ENCODE measurements at places on chromosomes 2 and 18. TPM values are rescaled to one million over a fixed set of nuclear protein-coding genes. Genes with fewer than 3 reads are reported as not detected.

DNA sequence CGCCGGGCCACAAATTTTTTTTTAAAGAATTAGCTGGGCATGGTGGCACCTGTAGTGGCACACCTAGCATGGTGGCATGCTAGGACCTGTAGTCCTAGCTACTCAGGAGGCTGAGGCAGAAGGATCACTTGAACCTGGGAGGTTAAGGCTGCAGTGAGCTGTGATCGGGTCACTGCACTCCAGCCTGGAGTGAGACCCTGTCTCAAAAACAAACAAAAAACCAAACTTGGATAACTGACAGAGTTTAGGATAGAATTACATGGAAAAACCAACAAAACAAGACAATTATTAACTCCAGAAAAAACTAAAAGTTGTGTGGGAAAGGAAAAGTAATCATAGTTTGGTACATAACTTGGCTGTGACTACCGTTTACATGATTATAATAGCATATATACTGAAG, 1.6 kb upstream of the CFLAR start:
- H3K4me3 ChIP-seq: peak overlapping the region; percentile 98
- H3K27me3 ChIP-seq: no peaks in the 10 kb centered on the region
- H3K4me1 ChIP-seq: peaks cover 35% of the 10 kb centered on the region
- H3K36me3 ChIP-seq: peaks cover 11% of the 10 kb centered on the region
- peak overlapping the region; percentile 96 for H3K27ac ChIP-seq
- no peak for DNase-seq

DNA sequence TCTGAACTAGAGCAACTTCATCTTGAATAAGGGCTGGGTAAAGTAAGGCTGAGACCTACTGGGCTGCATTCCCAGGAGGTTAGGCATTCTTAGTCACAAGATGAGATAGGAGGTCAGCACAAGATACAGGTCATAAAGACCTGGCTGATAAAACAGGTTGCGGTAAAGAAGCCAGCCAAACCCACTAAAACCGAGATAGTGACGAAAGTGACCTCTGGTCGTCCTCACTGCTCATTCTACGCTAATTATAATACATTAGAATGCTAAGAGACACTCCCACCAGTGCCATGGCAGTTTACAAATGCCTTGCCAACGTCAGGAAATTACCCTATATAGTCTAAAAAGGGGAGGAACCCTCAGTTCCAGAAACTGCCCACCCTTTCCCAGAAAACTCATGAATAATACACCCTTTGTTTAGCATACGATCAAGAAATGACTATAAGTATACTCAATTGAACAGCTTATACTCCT, 109.1 kb downstream of the FIGN start:
- H3K36me3 ChIP-seq: no peaks in the 10 kb centered on the region
- no peak overlapping the region for H3K27ac ChIP-seq
- no peaks in the 10 kb centered on the region for H3K4me1 ChIP-seq
- H3K4me3 ChIP-seq: no peak overlapping the region
- no peaks in the 10 kb centered on the region for H3K27me3 ChIP-seq
- no peak for DNase-seq

GRCh38 chr2:142220901-142221300, 90.1 kb upstream of the LRP1B start:
- H3K27me3 ChIP-seq: no peaks in the 10 kb centered on the region
- no peaks in the 10 kb centered on the region for H3K4me1 ChIP-seq
- H3K36me3 ChIP-seq: no peaks in the 10 kb centered on the region

DNA sequence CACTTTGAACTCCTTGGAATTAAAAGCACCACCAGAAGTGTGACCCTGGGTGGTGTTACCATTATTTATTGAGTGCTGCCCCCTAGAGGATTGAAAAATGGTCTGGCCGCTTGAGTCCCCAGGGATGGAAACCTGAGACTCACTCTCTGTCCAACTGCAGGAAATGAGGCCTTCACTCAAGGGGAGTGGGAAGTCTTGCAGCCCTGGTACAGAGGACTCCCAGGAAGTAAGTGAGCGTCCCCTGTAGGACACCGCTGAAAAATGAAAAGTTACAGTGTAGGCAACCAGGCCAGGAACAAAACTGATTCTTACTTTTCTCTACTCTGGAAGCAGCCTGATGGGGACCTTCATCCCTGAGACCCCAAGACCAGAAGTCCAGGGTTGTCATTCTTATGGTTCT, 2.2 kb upstream of the NRP2 start:
- H3K27ac ChIP-seq: no peak overlapping the region
- H3K4me3 ChIP-seq: no peak overlapping the region
- H3K4me1 ChIP-seq: peaks cover 31% of the 10 kb centered on the region
- H3K27me3 ChIP-seq: peaks cover 62% of the 10 kb centered on the region
- H3K36me3 ChIP-seq: no peaks in the 10 kb centered on the region

DNA sequence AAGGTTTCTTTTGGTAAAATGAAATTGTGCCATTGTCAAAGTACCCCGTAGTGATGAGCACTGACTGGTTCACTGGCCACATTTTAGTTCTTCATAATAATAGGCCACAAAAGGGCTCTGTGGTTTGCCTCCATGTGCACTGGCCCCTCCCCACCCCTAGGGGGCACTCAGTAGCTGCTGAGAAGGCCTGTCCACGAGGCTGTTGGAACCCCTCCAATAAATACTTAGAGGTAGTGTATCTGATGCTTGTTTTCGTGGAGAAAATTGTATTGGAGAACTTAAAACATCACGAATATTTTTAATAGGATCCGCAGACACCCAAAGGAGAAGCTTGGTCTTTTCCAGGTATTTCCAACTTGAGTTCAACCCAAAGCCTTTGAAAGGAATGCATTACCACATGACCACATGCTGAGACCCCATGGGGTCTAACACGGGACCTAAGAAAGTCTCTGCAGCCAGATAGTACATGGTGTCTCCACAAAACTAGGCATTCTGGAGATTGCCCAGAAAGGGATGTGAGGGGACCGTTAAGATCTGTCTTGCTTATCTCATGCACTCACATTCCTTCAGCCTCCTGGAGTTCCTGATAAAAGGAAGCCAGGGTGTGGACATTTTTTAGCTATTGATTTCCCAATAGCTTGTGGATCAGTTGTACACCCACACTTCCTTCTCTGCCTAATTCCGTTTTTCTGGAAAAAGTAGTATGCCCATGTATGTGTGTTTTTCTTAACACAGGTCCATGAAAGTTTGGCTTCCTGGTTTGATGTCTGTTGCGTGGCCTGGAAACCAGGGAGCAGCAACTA, 28.5 kb upstream of the NOSTRIN start:
- no peaks in the 10 kb centered on the region for H3K36me3 ChIP-seq
- H3K4me3 ChIP-seq: no peak overlapping the region
- H3K4me1 ChIP-seq: no peaks in the 10 kb centered on the region
- no peak overlapping the region for H3K27ac ChIP-seq
- H3K27me3 ChIP-seq: no peaks in the 10 kb centered on the region
- DNase-seq: peak; percentile 53

DNA sequence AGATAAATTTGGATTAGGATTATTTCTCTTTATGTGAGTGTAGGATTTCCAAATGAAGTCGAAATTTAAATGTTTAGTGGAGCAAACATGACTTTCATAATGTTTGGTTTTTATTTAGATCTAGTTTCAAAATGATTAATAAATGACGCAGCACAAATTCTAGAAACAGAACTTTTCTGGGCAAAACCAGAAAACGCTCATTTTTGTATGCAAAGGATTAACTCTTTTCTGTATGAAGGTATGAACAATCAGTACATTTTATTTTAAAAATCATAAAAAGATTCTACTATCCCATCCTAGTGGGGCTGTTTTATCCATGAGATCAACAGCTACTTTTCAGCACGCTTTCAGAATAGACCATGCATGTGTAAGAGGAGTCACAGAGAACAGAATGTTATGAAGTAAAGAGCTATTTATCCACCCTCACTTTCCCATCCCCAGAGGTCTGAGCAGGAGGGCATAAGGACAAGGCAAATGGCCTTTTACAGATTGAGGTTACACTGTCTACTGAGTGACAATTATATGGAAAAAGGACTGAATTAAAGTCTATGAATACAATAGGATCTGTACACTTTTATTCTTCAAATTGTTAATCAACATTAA, 270.8 kb downstream of the ZEB2 start:
- H3K36me3 ChIP-seq: peaks cover 20% of the 10 kb centered on the region
- H3K4me1 ChIP-seq: peaks cover 16% of the 10 kb centered on the region
- no peak overlapping the region for H3K4me3 ChIP-seq
- peak overlapping the region; percentile 91 for H3K27ac ChIP-seq

- no peak for DNase-seq
- no peak overlapping the region for H3K27ac ChIP-seq
- H3K4me1 ChIP-seq: no peaks in the 10 kb centered on the region
- no peaks in the 10 kb centered on the region for H3K36me3 ChIP-seq
- H3K27me3 ChIP-seq: no peaks in the 10 kb centered on the region
These were observed 26.4 kb downstream of the GDF7 start for GRCh38 chr2:20693317-20693716.

DNA sequence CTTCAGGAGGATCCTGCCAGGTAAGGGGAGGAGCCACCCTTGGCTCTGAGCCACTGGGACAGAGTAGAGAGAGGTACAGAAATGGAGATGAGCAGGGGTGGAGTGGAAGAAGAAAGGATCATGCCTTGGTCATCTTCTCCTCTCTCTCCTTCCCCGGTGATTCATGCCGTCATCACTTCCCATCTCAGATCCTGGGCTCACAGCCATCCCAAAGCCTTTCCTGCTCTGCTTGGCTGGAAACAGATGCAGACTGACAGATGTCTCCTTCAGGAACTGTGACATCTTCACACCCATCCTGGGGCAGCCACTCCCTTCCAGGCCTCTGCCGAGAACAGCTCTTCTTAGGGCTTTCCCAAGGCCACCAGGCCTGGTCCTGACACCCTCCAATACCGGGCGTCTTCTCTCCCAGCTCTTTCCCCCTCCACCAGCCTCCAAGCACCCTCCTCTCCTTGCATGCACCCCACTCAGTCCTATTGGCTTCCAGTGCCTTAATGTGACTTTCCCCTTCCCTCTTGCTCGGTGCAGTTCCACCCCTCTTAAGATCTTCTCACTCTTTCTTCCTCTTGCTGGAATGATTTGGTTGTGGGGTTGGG, 58.3 kb upstream of the TNP1 start:
- no peak overlapping the region for H3K27ac ChIP-seq
- H3K27me3 ChIP-seq: no peaks in the 10 kb centered on the region
- no peak for DNase-seq

- no peaks in the 10 kb centered on the region for H3K4me1 ChIP-seq
- H3K27ac ChIP-seq: no peak overlapping the region
- no peaks in the 10 kb centered on the region for H3K36me3 ChIP-seq
- no peak overlapping the region for H3K4me3 ChIP-seq
- H3K27me3 ChIP-seq: no peaks in the 10 kb centered on the region
- no peak for DNase-seq
These were observed 484.7 kb downstream of the BCL11A start for GRCh38 chr2:60068755-60069154.

GRCh38 chr2:33459745-33460144, 16.7 kb upstream of the RASGRP3 start:
- no peaks in the 10 kb centered on the region for H3K4me1 ChIP-seq
- H3K27me3 ChIP-seq: no peaks in the 10 kb centered on the region
- no peak overlapping the region for H3K27ac ChIP-seq
- H3K36me3 ChIP-seq: no peaks in the 10 kb centered on the region

GRCh38 chr2:231241755-231242507, 43.5 kb downstream of the ARMC9 start:
- H3K36me3 ChIP-seq: no peaks in the 10 kb centered on the region
- no peak for DNase-seq
- no peak overlapping the region for H3K27ac ChIP-seq
- no peaks in the 10 kb centered on the region for H3K4me1 ChIP-seq
- no peak overlapping the region for H3K4me3 ChIP-seq

- H3K4me3 ChIP-seq: no peak overlapping the region
- peaks cover 28% of the 10 kb centered on the region for H3K4me1 ChIP-seq
These were observed 49.1 kb upstream of the ANKRD62 start for GRCh38 chr18:12044591-12044990.

DNA sequence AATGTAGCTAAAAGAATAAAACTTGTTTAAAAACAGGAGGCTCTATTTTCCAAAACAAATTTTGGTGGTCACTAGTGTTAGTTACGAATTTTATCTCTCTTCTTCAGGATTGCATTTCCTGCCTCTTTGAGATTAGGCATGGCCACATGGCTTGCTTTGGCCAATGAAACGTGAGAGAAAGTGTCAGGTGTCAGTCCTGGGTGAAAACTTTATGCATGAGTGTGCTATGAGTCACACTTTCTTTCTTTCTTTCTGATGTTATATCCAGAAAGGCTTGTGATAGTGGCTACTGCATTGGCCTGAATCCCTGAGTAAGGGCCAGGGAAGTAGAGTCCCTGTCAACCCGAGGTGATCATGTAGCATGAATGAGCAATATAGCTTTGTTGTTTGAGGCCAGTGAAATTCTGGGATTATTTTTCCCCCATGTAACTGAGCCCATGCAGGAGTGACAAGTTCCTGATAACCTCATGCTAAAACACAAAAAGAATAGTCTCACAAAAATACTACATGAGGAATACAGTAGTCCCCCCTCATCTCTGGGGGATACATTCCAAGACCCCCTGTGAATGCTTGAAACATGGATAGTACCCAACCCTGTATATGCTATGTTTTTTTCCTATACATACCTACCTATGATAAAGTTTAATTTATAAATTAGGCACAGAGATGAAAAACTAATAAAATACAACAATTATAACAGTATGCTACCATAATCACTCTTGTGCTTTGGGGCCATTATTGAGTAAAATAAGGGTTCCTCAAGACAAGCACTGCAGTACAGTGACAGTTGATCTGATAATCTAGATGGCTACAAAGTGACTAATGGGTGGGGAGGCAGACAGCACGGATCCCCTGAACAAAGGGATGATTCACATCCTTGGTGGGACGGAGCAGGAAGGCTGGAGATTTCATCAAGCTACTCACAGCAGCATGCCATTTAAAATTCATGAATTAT, 109.5 kb downstream of the CDC42EP3 start:
- H3K27ac ChIP-seq: no peak overlapping the region
- no peak overlapping the region for H3K4me3 ChIP-seq
- H3K4me1 ChIP-seq: peaks cover 32% of the 10 kb centered on the region

DNA sequence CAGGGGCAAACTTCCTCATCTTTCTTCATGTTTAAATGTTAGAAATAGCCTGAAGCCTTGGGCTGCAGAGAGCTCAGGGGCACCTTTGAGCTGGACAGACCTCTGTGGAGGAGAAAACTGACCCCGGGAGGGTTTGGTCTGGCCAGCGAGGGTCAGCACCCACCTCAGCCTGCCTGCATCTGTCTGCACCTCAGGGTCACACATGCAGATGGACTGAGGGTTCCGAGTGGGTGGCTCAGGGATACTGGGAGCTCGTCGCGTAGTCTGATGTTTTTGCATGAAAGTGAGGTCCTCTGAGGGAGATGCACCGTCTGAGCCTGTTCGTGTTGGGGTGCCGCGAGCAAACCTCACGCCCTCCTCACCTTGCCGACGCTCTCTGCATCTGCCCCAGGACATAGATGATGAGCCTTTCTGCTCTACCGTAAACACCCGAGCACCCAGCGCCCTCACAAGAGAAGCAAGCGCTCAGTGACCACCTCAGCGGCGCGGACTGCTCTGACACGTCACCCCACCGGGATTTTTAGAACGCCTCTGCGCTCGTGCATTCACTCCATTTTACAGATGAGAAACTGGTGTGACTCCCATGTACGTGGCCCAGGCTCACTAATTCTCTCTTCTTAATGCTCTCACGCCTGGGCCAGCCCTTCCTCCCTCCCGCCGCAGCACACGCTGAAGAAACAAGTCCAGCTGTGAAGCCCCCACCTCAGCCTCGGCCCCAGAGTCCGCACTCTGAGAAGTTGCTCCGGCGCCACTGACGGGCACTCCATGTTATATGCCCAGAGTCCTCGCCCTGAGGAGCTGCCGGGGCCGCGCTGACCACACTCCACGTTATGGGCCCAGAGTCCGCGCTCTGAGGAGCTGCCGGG, 9.5 kb downstream of the KCNG2 start:
- DNase-seq: no peak
- no peaks in the 10 kb centered on the region for H3K36me3 ChIP-seq
- H3K27me3 ChIP-seq: peaks cover 9% of the 10 kb centered on the region
- peaks cover 14% of the 10 kb centered on the region for H3K4me1 ChIP-seq

The PAPOLG gene
- total RNA-seq: 22.9 TPM

The CFLAR gene
- total RNA-seq: 232 TPM

The LIMS3 gene
- 1.3 TPM for total RNA-seq

The UGT1A1 gene
- not detected for total RNA-seq

The NT5DC4 gene
- total RNA-seq: 1.2 TPM

The CNDP1 gene
- not detected for total RNA-seq

All from activated T-cell treated with anti-CD3 and anti-CD28 coated beads, Interleukin-2, amount 50 U/mL, for 72 hours (primary cell).